Progenitor cell of endocrine pancreas (in vitro differentiated cells): ENCODE measurements at places on chromosomes 2 and 18.

DNA sequence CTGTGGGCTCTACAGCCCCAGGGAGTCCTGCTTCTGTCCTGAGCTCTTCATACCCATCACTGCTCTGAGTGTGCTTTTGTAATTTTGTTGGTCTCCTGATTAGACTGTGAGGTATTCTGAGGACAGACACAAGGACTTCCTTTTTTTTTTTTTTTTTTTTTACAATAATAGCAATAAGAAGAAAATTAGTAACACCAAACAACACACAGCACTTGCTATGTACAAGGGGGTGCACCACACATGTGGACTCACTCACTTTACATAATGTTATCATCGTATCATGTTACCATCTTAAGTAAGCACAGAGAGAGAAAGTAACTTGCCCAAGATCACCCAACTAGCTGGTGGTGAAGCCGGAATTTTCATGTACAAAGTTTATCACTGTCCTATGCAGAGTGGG is 34.6 kb downstream of the MBP start:
- DNase-seq: no peak

GRCh38 chr2:23900541-23901322 is 26.2 kb downstream of the ATAD2B start:
- no peak for DNase-seq

DNA sequence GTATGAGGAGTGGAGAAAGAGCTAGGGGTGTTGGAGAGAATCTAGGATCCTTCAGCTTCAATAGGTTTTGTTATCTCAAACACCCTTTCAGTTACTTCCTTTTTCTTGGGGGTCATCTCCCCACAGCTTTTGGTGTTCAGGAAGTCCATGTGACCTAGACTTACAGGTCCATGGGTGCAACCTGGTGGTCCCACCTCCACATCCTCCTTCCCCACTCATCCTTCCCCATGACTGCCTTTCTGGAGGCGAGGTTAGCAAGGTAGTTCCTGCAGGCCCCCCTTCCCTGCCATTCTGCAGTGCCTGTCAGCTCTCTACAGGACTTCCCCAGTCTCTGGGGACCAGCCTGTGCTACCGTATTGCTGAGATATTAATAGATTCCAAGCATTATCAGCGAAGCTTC is 107.6 kb downstream of the TMEM17 start:
- no peak for DNase-seq

GRCh38 chr2:59167514-59167913 is 926.4 kb upstream of the FANCL start:
- no peak for DNase-seq

DNA sequence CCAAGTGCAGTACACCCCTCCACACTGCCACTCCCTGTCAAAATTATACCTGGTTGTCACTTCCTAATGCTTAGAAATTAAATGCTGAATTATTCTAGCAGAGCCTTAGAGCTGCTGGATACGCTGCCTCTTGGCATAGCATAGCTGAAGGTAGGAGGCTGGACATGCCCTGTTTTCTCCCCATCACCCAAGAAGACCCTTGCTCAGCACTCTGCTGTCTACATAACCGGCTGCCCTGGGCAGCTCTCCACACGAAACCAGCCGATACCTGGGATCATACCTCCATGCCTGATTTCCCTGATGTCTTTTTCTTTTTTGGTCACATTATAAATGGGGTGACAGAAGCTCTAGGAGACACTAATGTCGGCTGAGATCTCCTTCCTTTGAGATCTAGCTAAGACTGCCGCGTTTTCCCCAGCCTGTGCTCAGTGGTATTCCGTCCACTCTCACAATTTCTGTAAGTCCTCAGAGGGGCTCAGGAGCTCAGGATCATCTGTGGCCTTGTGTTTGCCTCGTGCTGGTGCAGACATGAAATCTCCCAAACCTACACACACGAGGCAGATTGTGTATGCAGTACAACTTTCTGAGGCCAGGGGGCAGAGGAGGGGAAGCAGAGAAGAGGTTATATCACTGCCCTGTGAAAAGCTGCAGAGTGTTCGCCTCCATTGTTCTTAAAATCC is 13.5 kb upstream of the ZAP70 start:
- DNase-seq: peak; percentile 46

DNA sequence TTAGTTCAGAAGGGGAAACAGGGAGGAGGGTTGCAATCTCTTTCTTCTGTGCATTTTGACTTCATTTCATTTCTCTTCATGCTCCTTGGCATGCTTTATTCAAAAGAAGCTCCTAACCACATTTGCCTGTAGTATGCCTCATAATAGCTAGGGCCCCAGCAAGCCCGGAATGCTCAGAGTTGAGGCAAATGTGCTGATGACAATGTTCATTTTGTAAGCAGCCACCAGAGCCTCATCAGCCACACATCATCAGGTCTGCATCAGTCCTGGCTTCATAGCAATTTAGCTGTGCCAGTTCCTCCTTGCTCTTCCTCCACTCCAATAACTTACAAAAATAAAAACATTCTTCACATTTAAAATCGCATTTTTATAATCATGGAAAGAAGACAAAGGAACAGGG is 65.4 kb upstream of the MMADHC start:
- no peak for DNase-seq

DNA sequence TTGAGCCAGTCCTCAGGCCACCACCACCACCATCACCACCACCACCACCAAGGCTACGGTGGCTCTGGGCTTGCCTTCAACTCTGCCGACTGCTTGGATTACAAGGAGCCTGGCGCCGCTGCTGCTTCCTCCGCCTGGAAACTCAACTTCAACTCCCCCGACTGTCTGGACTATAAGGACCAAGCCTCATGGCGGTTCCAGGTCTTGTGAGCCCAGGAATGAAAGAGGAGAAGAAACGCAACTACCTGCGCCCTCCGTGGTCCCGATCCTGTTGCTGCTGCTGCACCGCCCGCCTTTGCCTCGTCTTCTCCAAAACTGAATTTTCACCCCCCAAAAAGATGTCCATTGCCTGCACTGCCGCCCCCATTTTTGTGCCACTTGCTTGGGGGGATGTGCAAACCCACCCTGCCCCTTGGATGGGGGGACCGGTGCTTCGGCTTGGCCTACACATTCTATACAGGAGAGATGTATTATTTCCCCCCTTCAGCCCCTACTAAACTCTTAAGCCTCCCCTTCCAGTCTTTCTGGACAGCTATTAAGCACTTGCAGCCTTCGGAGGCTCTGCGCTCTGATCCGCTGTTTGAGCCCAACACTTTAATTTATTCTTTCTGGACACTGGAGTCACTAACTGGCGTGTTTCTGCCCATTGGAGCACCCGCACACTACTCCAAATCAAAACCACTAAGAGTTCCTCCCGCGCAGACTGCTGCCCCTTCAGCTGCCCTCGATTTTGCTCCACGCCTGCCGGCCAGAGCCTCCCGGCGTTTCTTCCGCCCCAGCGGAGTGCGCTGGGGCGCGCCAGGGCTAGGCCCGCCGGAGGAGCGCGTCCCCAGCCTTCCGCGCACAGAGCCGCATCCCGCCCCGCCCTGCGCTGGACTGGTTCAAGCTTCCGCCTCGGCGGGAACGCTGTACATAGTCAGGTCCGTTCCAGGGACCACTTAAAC is 5.7 kb downstream of the OTX1 start:
- no peak for DNase-seq

DNA sequence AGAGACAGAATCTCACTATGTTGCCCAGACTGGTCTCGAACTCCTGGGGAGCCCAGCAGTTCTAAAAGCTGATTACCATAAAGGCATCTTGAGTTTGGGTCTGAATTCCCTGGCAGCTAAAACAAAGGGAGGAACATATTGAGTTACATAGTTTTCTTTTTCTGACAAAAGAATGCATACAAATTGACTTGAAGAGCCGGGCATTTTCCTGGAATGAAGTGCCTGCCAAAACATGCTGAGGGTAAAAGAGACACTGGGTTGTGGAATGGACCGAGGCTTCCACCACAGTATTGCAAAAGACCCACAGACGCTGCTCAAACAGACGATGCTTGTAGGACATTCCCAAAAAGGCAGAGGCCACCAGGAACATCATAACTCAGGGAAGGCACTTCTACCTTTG is 35.1 kb upstream of the ROCK2 start:
- DNase-seq: no peak

DNA sequence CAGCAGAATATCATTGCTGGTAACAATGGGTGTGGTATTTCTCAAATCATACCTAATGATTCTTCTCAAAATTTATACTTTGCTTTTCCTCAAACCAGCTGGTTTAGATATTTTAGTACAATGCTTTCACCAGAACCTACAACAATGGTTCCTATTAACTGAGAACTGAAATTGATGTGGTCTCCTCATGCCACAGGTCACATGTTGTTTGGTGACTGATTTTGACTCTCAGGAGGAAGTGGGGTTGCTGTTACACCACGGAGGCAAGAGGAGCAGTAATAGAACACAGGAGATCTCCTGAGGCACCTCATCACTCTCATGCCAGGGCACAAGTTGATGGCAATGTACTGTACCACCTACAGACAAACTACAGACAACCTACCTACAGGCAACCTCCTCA is 3.0 kb upstream of the CEP68 start:
- DNase-seq: no peak

- DNase-seq: no peak
Observed at GRCh38 chr2:162103443-162104009, 29.5 kb upstream of the DPP4 start.

DNA sequence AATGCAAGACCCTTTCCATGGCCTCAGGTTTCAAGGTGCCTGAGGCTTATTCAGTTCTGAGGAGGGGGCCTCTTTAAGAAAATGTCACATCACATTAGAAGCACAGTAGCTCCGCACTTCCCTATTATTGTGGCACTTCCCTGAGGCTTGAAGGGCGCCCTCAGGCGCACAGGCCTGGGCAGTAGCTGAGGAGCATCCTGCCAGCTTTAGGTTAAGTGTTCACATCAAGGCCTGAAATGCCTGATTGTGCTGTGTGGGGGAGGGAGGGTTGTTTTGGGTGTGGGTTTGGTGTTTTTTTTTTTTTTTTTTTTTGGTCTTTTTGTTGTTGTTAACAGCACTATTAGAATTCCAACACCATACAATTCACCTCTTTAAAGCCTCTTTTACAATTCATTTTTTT is 107.9 kb downstream of the CABLES1 start:
- DNase-seq: no peak

DNA sequence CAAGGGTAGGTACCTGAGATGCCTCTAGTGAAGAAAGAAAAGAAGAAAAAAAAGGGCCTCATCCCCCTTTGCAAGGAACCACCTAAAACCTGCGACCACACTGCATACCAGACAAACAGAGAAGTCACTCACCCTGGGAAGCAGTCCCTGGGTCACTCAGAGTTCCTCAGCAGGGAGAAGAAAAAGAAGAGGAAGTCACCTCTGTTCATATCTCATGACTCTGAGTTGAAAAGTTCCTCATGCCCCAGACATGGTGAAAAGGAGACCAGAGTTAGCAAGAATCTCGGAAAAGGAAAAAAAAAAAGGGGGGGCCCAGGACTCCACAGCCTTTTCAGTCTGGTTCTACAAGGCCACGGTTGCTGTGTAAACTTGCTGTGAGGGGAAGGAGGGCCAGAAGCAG is 478.4 kb upstream of the NRXN1 start:
- DNase-seq: no peak

DNA sequence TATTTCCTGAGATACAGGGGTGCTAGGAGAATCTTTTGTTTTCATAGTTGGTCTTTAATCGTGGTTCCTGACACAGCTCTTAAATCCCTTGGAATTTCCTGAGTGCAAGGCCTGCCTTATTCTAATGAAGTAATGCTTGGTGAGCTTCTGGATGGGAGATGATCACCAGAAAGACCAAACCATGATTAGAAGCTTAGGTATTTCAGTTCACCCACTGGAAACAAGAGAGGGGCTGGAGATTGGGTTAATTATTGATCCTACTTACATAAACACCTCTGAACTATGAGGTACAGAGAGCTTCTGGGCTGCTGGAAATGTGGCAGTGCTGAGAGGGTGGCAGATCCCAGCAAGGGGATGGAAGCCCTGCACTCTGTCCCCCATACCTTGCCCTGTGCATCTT is 406.8 kb downstream of the THSD7B start:
- no peak for DNase-seq

DNA sequence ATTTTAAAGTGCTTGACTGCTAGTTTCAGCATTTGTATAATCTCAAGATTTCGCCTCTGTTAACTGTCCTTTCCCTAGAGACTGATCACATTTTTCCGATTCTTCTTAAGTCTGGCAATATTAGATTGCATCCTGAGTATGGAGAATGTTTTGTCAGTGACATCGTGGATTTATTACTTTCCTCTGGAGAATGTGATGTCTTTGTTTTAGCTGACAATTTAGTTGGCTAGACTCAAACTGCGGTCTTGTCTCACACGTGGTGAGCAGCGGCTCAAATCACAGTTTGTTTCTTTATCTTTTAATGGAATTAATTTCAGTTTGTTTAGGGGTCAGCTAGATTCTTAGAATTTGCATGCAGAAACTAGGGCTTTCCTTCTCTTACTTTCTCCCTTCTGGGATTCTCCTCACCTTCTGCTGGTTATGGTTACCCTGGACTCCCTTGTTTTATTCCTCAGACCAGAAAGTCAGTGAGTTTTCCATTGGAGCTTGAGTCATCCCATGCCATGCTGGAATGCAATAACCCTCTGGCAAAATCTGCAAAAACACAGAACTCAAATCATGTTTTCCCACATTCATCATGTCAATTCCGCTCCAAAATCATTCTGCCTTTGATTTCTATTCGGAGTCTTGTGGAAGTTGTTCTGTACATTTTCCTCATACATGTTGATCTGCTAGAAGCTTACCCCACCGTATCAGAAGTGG is 327.2 kb upstream of the TRIB2 start:
- no peak for DNase-seq

DNA sequence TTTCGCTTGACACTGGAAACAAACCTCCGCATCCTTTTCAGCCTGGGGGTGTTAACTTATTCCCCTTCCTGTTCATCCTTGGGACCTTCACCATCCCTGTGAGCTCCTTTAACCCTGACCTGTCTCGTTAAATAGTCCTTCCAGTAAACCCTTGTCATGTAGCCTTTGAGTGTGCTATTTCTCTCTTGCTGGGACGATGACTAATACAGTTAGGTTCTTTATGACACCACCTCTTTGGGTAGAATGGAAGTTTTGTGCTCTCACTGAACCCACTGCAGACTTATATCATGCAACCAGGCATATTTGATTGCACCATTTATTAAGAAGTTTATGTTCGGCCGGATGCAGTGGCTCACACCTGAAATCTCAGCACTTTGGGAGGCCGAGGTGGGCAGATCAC is 40.5 kb upstream of the GAREM1 start:
- DNase-seq: no peak

DNA sequence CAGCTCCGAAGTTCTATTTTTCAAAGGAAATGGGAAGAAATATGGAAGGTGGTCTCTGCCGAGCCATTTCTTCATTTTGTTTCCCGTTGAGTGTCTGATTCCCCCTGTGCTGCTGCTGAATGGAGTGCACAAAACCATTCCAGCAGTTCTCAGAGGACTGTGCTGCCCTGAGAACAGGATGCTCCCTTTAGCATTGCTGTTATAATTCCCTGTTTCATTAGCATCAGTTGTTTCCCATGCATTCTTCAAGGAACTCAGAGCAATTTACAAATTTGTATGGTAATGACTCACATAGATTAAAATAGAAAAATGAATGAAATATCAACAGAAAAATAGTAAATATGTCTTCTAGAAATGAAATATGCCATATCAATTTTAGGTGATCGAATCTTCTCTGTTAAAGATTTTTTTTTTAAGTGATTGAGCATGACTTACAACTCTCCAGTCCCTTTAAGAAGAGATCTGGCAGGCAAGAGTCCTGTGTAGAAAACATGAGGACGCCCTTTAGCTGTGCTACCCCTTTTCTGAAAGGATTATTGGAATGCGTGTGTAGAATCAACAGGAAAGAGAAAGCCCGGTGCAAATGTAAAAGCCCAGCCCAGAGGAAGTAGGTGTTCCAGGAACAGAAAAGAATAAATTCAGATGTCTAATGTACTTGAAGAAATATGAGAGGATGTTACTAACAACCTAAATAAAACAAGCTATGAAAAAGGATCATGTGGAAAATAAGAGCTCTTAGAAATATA is 118.5 kb downstream of the ATP9B start:
- DNase-seq: no peak
